ENCODE measurements at places on chromosomes 5 and 9.

GRCh38 chr5:132267931-132268768 lies 10.7 kb downstream of the PDLIM4 start:
- no peak for DNase-seq

DNA sequence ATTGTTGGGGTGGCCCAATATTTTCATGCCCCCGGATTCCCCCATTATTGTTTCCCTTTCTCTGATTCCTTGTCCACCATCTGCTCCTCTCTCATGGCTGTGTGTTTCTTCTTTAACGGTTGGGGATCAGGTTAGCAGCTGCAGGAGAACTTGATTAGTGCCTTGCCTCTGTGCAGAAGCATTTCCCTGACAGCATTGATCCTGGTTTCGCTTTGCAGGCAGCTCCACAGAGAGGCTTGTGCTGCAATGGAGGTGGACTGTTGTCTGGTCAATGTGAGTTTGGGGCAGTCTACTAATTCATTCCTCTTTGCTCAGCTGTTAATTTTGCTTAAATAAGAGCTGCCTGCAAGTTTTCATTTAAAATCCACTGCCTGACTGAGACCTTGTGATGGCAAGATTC lies 32.5 kb upstream of the SSBP2 start:
- DNase-seq = no peak

DNA sequence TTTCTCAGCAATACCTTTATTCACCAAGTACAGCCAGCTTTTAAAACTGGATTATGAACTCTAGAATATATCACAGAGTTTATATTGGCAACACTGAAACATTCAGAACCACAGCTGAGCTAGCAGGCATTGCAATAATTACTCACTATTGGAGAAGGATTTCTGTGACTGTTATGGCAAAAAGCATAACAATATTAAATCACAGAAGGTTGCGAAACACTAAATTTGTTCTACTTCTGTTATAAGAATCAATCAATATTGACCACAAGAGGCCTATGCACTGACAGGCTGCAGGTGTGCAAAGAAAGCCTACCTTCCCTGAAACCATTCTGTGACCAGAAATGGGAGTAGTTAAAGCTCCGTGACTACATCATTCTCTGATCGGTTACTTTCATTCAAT lies 59.2 kb downstream of the AP3B1 start:
- peak; percentile 13 for DNase-seq

GRCh38 chr9:134724912-134725604 lies 83.5 kb downstream of the COL5A1 start:
- DNase-seq = no peak

GRCh38 chr5:124662181-124662781 lies 84.2 kb downstream of the ZNF608 start:
- no peak for DNase-seq

DNA sequence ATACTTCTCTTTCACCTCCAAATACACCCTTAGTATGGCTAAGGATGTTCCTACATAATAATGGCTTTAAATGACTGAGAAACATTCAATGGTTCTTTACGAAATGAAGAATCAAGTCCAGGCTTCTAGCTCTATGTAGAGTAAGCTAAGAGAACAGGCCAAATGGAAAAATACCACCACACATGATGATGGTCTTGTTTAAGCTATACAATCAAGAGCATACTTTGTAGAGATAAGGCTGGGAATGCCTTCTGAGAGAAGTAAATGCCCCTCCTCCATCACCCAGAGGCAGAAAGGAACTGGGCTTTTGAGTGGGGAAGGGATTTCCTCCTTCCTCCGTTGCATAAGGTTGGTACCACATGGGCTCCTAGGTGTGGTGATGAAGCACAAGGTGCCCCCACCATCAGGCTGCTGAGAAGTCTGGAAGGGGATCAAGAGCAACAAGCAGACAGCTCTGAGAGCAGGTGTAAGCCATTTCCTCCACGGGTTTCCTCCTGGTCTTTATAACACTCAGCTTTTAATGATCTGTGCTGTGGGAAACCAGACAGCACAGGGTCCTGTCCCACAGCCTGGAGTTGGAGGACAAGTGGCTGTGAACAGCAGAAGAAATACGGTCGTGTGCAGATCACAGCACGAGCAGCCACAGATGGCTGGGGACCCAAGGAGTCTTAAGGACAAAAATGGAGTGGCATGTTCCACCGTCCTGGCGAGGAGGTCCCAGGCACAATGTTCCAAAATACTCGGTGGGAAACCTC lies 396.9 kb downstream of the CTNND2 start:
- no peak for DNase-seq

DNA sequence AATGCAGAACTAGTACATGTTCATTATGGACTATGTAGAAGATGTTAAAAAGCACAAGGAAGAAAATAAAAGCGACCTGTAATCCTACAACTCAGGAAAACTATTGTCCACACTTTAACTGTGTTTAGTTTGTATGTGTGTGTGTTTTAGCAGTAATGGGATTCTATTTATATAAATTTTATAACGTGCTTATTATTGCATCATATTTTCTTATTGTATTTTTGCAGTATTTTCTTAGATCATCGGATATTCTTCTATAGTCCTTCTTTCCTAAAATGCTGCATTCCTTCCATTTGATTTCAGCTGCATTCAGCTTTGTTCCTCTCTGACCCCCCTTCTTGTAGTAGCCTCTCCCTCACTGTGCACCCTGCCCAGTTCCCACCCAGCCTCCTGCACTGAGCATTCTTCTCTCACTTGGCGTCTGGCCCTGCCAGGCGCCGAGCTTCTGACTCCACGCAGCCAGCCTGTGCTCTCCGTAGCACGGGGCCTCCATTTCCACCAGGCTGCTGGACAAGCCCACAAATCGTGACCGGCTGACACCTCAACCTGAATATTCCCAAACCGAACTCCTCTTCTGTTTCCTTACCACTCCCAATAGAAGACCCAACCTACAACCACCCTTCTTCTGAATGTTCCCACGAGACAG lies 39.9 kb downstream of the MVB12B start:
- peak; percentile 23 for DNase-seq

DNA sequence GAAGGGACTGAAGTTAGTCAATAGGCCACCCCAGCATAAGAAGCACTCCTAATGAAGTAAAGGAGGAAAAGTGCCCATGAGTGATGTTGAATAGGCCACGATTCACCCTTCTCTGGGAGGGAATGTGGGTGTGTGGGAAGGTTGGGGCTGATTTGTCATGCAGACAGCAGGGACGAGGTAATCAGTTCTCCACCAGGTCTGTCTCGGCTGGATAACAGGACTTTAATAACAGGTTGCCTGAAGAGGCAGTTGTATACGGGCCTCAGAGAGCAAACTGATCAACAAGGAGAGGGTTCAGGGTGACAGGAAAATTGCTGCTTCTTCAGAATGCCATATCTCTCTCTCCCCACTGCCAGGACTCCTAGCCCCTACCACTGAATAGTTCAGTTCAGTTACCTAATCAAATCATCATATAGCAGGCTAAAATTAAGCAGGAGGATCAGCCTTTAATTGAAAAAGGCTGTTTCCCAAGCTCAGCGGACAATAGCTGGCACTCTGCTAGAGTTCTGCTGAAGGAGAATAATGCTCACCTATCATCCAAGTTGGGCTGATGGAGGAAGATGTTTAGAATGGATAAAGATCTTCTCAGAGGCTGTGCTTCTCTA lies 43.6 kb upstream of the SMIM32 start:
- DNase-seq = no peak

DNA sequence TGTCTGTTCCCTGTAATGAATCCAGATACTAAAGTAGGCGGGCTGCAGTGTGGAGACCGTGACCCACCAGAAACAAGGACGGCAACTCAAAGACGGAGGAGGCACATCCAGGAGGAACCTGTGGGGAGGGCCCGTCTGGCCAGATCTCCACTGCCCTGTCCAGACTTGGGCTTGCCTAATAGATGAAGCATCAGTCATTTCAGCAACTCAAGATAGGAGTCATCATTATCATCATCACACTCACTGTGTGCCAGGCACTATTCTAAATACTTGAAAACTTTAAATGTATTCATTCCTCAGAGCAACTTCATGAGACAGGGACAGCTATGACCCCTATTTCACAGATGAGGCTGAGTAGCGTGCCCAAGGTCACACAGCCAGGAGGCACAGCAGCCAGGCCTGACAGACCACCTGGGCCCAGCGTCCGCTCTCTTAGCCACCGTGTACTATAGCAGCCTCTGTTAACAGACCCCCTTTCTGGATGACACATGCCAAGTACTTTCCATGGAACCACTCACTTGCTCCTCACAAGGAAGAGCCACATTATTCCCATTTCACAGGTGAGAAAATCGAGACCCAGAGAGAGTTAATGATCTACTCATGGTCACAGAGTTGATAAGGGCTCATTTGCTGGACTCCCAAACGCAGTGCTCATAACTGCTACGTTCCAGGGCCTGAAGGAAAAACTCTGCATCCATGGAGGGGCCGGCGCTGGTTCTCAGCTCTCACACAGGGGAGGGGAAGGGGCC lies 4.9 kb upstream of the IL4 start:
- DNase-seq = no peak

DNA sequence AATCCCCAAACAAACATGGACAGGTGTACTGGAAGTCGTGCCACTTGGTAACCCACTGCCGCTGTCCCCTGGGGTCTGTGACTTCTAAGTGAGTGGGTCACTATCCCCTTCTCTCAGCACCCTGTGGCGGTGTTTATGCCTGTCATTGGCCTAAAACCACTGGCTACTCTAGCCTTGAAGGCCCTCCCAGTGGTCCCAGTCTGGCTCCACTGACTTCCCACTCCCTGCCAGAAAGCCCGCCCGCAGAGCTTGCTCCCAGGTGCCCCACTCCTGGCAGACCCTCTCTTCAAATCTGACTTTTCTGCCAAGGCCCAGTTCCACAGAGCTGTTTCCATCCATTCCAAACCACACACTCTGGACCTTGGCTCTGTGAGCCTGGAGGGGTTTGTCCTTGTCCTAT lies 274.5 kb downstream of the HSPA4 start:
- no peak for DNase-seq

- DNase-seq = no peak
Observed at GRCh38 chr5:150905312-150905683, 518 bp upstream of the ZNF300 start.

DNA sequence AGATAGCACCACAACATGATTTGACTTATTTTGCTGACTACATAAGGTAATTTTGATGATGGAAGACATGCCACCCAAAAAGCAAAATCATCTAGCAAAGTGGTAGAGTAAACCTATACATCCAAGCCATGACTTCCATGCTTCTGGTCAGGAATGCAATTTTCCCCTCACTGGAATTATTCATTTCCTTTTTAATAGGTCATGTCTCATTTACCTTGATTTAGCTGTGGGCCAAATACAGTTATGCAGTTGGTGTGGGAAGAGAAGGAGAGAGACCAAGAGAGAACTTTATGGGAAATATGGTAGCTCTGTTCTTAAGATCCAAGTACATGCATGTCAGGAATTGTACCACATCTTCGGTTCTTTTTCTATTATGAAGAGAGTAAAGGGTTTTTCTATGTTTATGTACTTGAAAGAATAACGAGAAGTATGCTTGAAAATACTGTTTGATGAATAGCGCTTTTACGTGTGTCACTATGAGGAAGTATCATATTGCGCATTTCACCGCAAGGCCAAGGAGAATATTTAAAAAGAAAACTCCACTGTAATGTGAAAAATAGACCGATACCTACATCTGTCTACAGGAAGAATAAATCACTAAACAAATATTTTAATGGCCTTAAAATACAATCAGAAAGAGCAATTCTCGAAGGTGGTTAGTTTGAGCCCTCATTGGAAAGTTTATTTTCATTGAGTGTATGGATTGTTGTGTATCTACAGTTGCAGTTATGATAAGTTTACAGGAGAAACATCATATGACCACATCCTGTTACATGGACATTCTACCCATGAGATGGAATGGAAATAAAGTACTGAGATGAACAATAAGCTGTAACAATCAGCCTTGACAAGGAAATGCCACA lies 134.0 kb downstream of the FOXD1 start:
- peak; percentile 64 for DNase-seq

DNA sequence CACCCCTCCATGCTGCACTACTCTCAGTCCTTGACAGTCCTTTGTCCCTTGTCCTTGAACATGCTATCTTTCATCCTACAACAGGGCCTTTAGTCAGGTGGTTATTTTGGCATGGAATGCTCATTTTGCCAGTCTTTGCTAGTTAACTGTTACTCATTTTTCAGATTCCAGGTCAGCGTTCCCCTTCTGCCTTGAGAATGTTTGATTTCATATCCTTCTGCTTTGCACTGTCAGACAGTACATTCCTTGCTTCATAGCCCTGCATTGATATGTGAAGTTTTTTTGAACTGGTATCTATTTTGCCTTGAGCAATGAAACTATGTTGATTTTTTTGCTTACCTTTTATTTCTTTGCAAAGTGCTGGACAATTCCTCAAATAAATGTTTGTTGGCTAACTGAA lies 638.2 kb upstream of the SEMA6A start:
- DNase-seq = no peak

DNA sequence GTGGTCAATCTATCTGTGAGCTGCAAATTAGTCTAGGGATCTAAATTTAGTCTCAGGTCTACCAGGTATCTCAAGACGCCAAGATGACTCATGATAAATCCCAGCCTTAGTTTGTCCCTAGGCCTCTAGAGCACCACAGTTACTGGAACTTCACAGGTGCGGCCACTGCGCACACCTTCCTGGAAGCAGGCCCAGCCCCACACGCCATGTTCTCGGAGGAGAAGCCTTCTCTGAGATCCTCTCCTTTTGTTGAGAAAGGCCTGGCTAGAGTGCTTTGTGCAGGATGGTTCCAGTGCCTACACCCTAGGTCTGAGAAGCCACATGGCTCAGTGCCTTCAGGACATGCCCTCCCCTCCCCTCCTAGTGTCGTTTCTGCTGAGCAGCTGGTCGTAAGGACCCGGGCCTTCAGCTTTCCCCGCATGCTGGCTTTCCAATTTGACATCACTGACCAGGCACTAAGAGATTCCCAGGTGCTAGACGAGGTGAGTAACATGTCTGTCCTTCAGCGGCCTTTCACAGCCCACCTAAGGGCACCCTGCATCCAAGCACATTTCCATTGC lies 51.9 kb downstream of the IPPK start:
- DNase-seq = no peak

DNA sequence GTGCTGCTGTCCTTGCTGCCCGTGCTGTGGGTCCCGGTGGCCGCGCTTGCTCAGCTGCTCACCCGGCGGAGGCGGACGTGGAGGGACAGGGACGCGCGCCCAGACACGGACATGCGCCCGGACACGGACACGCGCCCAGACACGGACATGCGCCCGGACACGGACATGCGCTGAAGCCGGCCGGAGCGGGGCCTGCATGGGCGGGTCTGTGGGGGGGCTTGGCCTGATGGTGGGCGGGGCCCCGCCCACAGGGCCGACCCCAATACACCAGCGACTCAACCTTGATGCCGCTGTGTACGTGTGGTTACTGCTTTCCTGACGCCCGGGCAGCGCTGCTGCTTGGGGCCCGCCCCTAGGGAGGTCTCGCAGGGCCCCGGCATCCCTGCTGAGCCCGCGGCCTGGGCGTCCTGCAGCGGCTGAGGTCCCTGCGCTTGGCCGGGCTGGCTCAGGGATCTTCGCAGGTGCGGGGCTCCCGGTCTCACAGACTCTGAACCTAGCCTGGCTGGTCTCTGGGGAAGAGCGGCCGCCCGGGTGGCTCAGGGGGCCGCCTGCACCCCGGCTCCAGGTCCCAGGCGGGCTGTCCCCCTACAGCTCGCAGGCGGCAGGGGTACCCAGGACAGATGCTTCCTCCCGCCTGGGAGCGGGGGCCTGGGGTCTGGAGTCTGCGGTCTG lies 20.9 kb downstream of the SLC6A18 start:
- no peak for DNase-seq
